ENCODE measurements at places on chromosomes 13 and 19.

GRCh38 chr13:98890186-98890585 lies 87.7 kb downstream of the DOCK9 start:
- DNase-seq = no peak

DNA sequence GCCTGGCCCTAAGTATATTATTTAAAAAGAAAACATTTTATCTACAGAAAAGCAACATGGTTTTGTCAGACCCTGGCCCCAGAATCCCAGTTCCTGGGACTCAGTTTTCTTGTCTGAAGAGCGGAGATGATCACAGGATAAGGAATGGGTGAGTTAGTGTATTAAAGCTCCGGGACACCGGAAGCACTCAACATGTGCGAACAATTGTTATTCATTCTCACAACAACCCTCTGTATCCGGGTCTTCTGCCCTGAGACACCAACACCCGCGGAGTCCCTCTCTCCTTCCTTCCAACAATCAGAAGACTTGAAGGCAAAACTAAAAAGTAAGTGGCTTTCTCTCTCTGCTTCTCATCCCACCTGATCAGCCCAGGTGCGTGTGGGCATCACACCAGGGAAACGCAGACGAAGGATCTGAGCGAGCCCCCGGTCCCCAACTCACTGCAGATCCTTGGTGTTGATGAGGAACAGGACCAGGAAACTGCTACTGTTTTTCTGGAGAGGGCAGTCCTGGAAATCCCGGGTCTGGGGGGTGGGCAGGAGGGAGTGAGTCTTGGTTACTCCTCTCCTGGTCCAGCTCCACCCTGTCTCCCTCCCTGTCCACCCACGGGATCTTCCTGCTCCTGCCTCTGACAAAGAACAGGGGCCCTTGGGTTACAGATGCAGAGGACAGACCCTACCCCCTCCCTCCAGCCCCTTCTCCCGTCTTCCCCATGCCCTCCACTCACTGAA lies 2.0 kb downstream of the GPR108 start:
- no peak for DNase-seq

DNA sequence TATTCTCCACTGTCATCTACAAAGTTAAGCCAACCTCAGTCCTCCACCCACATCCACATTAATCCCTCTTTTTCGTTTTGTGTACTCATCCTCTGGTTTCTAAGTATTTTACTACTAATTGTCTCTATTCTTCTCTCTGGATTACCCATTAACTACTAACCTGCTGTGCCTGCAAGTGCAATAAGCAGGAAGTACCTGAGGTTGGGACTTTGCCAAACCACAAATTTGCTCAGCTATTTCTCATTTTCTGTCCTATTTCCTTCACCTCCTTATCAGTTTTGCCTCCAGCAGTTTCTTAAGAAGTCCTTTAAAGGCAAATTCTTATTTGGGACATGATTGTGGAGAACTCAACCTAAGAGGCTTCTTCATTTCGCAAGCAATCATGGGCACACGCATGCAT lies 1708.9 kb downstream of the SLITRK5 start:
- no peak for DNase-seq

- DNase-seq = no peak
Observed at GRCh38 chr19:57978586-57979289, 4.4 kb upstream of the C19orf18 start.

GRCh38 chr19:52741951-52742485 lies 7.2 kb upstream of the ZNF611 start:
- DNase-seq = no peak

- DNase-seq = no peak
Observed at GRCh38 chr13:113660066-113660465, 2.1 kb upstream of the ATP4B start.

- no peak for DNase-seq
Observed at GRCh38 chr19:5514001-5514400, 53.8 kb downstream of the TINCR start.

DNA sequence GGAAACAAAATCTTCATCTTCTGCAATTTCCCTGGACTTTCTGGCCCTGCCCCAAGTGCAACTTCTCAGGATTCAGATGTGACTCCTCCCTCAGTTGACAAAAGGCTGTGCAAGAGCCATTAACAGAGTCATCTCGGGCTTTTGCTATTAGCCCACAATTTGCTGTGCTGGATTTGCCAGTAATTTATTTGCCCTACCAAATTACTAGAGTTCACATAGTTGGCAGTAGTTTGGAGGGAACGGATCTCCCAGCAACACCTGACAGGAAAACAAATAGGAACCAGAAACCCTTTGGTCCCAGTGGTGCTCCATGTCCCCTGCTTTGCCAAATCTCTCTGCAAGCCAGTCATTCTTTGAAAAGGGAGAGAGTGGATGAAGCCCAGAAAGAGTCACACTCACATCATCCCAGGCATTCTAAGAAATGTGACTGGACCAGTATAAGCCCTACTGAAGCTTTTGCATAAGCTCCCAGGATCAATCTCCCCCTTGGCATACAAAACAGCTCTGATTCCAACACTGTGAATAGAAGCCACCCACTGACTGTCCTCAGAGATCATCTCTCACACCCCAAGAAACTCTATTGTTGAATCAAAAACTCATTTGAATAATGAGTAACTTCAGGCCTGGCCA lies 350.1 kb upstream of the NBEA start:
- DNase-seq = no peak

DNA sequence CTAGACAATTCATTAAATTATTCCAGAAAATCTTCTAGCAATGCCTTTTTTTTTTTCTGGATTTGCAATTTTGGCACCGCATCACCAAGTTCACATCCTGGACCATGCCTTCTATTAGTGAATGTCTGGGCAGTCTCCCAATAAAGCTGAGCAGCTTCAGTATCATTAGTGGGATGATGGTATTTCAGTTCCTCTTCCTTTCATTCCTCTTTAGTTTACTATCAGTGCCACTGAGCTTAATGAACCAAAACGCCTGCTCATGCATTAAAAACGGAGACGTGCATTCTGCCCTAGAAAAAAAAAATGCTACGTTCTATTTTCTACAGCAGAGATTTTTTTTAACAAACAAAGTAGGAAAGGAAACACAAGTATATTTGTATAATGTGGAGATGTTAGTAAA lies 343.0 kb downstream of the PCDH9 start:
- no peak for DNase-seq

- no peak for DNase-seq
Observed at GRCh38 chr13:43054803-43055802, 31.7 kb downstream of the DNAJC15 start.

DNA sequence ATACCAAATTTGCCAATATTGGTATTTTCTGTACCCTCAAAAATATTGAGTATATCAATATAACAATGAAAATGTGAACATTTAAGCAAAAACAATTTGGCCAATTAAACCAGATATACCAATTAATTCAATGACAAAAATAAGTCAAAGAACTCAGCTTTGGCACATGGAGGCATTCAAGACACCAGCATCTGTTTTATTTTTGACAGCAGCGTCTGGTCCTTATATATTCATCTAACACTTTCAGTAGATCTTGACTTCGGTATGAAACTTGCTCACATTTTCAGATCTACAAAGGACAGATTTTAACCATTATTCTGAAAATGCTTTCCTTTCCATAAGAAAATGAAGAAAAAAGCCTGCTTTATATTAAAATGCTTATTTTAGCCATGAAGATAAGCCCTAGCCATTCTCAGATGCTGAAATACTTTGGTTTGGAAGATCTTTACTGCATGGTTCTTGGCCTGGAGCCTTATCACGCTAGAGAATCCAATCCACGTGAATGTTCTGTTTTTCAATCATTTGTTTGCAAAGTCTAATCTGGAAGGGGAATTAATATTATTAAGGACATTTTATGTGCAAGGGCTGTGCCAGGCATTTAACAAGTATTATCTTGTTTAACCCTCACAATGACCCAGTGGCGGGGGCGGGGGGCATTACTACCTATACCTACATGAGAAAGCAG lies 132.2 kb downstream of the DLEU7 start:
- no peak for DNase-seq

DNA sequence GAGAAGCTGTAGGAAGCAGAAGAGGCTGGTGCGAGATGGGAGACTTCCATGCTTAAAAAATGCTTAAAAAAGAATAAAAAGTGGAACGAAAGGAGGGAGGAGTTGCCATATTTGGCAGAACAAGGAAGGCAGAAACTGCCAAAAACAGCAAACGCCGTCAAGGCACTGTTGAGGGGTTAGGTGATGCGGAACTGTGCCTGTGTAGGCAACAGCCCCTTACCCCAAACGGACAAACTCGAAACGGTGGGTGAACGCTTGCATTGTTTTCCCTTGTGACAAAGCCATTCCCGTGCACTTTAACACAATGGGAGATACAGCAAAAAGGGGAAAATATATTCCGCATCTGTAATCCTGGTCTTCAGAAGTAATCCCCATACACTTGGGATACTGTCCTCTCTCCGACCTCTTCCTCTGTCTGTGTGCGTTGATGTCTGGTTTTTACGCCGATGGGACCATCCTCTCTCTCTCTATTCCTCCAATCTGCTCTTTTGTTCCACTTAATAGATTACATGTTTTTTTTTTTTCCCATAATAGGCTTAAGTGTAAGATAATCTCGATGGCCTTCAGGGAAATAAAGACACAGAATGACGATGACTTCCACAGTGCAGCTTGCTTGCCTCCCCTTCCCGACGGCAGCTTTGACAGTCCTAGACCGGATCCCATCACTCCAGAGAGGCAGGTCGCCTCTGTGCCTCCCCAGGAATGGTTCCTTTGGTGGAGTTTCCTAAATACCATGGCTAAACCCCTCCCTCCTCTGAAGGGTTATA lies 132.7 kb upstream of the RNF113B start:
- DNase-seq = peak; percentile 74

DNA sequence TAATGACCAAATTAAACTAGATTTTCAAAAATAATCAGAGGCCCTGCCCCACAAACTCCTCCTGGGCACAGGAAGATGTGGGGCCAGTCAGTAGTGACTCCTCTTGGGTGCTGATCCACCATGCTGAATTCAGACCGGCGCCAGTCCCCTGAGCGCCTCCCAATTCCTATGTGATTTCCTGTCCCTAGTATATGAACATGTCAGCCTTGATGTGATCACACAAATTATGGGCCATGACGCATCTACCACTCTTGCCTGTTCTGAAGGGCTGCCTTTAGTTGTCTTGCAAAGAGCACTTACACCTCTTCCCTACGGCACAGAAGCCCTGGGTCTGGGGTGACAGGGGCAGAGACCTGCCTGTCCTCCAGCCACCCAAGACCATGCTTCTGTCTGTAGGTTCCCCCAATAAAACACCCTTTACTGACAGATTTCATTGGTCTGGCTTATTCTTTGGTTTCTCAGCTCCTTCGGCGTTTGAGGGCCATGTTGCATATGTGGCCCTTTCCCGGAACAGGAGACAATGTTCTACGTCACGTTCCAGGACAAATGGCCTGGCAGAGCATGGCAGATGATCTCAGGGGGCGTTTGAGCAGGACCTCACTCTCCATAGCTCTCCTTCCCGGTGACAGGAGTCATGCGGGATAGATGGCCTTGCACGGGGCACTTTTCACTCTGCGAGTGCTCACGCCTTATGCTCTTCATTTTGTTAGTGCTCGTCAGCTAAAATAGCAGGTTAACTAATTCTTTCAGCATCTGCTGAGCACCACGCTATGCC lies 5.6 kb upstream of the ATP11A start:
- DNase-seq = no peak

GRCh38 chr19:17499648-17500446 lies 11.6 kb upstream of the PGLS start:
- peak; percentile 27 for DNase-seq

- DNase-seq = no peak
Observed at GRCh38 chr19:38304866-38305429, 897 bp downstream of the C19orf33 start.

Data from D341Med (cell line).